ENCODE measurements at places on chromosomes 7 and 10. TPM values are rescaled to one million over a fixed set of nuclear protein-coding genes. Genes with fewer than 3 reads are reported as not detected.

GRID1 gene
- polyA plus RNA-seq = 0.07 TPM

STYXL1 gene
- 64.6 TPM for polyA plus RNA-seq

RPEL1 gene
- polyA plus RNA-seq = not detected

LIPF gene
- polyA plus RNA-seq = not detected

SSC4D gene
- 11.0 TPM for polyA plus RNA-seq

FEZF1 gene
- 0.19 TPM for polyA plus RNA-seq

KCND2 gene
- polyA plus RNA-seq = 0.88 TPM

ZNF467 gene
- 15.6 TPM for polyA plus RNA-seq

ANLN gene
- 8.2 TPM for polyA plus RNA-seq

RNF133 gene
- polyA plus RNA-seq = 0.10 TPM

PALD1 gene
- polyA plus RNA-seq = 1.1 TPM

TMEM176A gene
- polyA plus RNA-seq = 343 TPM

C10orf105 gene
- polyA plus RNA-seq = not detected

OR13A1 gene
- polyA plus RNA-seq = not detected

SDK1 gene
- 4.3 TPM for polyA plus RNA-seq

TMEM213 gene
- not detected for polyA plus RNA-seq

FGL2 gene
- polyA plus RNA-seq = 0.57 TPM

MSMB gene
- 11.0 TPM for polyA plus RNA-seq

DRGX gene
- not detected for polyA plus RNA-seq

GARIN1A gene
- polyA plus RNA-seq = 0.44 TPM

PTPRN2 gene
- 2.0 TPM for polyA plus RNA-seq

HYAL4 gene
- not detected for polyA plus RNA-seq

SKIDA1 gene
- 0.68 TPM for polyA plus RNA-seq

CYP2C18 gene
- 17.2 TPM for polyA plus RNA-seq

LYZL2 gene
- polyA plus RNA-seq = not detected

NACAD gene
- polyA plus RNA-seq = 3.9 TPM

CNTNAP2 gene
- 7.5 TPM for polyA plus RNA-seq

GIMAP7 gene
- polyA plus RNA-seq = 0.19 TPM

TEX36 gene
- polyA plus RNA-seq = not detected

ACTA2 gene
- 207 TPM for polyA plus RNA-seq

CAV1 gene
- 43.3 TPM for polyA plus RNA-seq

PLPP4 gene
- polyA plus RNA-seq = 10.8 TPM

SEMA4G gene
- 38.9 TPM for polyA plus RNA-seq

WASL gene
- polyA plus RNA-seq = 36.8 TPM

ADCYAP1R1 gene
- 0.17 TPM for polyA plus RNA-seq

RASA4B gene
- 9.3 TPM for polyA plus RNA-seq

ADAM12 gene
- 4.9 TPM for polyA plus RNA-seq

SLC25A13 gene
- polyA plus RNA-seq = 28.2 TPM

C10orf67 gene
- not detected for polyA plus RNA-seq

TCAF2 gene
- 1.7 TPM for polyA plus RNA-seq

ITGA8 gene
- 3.9 TPM for polyA plus RNA-seq

All from hepatocyte (in vitro differentiated cells).